ENCODE measurements at places on chromosomes 1 and 21. TPM values are rescaled to one million over a fixed set of nuclear protein-coding genes. Genes with fewer than 3 reads are reported as not detected.

- no peak for DNase-seq
- no peak overlapping the region for H3K27ac ChIP-seq
- no peak overlapping the region for H3K4me3 ChIP-seq
- peaks cover 9% of the 10 kb centered on the region for H3K27me3 ChIP-seq
Observed at GRCh38 chr1:25204797-25205480, 27.4 kb downstream of the SYF2 start.

DNA sequence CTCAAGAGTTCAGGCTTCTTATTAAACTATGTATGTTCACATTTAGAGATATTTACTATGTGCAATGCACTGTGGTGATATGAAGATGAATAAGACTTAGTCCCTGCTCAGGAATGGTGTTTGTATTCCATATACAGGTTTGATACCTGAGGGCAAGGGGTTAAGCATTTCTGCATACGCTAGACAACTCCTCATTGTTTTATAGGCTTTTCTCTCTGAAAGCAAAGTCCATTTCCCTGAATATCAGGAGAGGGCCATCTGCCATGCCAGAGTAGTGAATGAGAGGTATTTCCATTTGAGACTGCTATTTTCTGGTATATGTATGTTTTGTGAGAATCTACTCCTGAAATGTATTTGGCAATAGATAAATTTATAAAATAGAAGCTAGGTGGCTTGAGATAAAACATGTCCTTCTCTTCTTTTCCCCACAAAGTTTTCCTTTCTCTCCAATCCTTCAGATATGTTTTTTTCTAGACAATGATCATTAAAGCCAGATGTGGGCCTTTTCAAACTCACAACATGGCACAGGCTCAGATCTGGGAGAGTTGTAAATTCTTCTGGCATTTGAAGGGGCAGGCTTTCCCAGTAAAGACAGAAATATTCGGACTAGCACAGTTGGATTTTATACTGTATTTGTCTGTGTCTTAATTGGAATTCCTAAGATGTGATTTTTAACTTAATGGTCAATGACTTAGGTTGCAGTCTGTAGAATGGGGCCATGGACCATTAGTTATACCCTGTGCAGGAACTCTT, 73.3 kb upstream of the WDR26 start:
- H3K4me1 ChIP-seq = peaks cover 10% of the 10 kb centered on the region
- no peak overlapping the region for H3K4me3 ChIP-seq
- no peak overlapping the region for H3K27ac ChIP-seq

DNA sequence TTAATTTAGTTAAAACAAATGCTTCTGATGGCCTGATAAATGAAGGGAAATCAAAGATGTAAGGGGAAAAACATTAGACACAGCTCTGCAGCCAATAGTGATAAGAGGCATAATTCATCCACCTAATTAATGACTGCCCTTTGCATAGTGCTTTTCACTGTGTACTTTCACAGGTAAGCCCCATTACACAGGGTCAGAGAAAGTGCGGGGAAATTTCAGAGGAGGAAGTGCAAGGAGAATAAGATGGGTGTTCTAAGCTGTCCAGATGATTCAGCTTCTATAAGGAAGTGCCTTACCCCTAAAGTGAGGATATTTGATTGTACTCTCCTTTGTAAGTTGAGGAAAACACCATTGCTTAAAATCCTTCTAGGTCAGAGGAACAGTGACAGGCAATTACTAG, 88.0 kb downstream of the NR5A2 start:
- no peaks in the 10 kb centered on the region for H3K27me3 ChIP-seq
- no peak for DNase-seq
- peaks cover 20% of the 10 kb centered on the region for H3K4me1 ChIP-seq

DNA sequence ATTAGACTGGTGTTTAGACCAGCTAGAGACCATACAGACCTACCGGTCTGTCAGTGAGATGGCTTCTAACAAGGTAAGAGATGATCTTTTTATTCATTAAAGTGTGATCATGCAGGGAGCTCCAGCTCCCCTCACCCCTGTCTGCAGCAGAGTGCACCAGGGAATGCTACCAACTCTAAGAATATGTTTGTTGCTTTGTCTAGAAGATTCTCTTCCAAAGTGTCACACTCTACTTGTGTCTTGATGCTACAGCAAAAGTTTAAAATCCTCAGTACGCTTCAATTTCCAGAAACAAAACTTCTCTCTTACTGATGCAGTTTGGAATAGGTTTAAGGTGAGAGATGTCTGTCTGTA, 201.4 kb upstream of the SGIP1 start:
- no peaks in the 10 kb centered on the region for H3K36me3 ChIP-seq
- H3K4me1 ChIP-seq = peaks cover 13% of the 10 kb centered on the region
- no peak for DNase-seq
- no peak overlapping the region for H3K27ac ChIP-seq
- peaks cover 54% of the 10 kb centered on the region for H3K27me3 ChIP-seq

DNA sequence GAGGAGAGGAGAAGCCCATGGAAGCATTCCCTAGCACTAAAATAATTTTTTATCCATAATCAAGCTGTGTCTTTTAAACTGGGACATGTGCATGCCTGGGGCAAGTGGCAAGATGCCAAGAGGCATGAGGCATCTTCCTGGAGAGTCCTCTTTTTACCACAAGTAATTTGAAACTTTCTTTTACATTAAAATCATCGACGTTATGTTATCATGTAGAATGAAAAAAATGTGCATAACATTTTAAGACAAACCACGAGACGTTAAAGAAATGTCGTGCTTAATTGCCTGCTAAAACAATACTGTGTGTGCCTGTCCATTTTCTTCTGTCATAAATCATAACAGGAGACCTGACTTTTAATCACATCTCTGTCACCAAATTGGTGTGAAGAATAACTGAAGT, 1.5 kb downstream of the STYXL2 start:
- H3K27ac ChIP-seq = no peak overlapping the region
- no peaks in the 10 kb centered on the region for H3K27me3 ChIP-seq
- no peak overlapping the region for H3K4me3 ChIP-seq

- no peak overlapping the region for H3K4me3 ChIP-seq
- peaks cover 4% of the 10 kb centered on the region for H3K36me3 ChIP-seq
- H3K27me3 ChIP-seq = no peaks in the 10 kb centered on the region
- peaks cover 12% of the 10 kb centered on the region for H3K4me1 ChIP-seq
Observed at GRCh38 chr1:87370544-87370943, 41.9 kb downstream of the LMO4 start.

DNA sequence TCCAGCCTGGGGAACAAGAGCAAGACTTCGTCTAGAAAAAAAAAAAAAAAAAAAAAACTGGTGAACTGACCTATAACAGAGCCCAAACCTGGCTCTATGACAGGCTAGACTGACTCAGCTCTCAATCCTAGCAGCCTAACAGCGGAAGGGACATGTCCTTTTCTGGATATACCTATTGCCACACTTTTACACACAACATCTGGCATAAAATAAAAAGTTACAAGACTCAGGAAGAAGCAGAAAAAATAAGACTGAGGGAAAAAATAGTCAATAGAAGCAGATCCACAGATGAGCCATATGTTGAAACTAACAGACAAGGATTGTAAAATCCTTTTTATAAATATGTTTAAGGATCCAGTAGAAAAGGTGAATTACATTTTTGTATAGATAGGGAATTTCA, 57.5 kb upstream of the IPO9 start:
- H3K4me1 ChIP-seq = peaks cover 4% of the 10 kb centered on the region
- H3K36me3 ChIP-seq = peaks cover 24% of the 10 kb centered on the region
- H3K4me3 ChIP-seq = no peak overlapping the region
- H3K27ac ChIP-seq = no peak overlapping the region
- DNase-seq = no peak

DNA sequence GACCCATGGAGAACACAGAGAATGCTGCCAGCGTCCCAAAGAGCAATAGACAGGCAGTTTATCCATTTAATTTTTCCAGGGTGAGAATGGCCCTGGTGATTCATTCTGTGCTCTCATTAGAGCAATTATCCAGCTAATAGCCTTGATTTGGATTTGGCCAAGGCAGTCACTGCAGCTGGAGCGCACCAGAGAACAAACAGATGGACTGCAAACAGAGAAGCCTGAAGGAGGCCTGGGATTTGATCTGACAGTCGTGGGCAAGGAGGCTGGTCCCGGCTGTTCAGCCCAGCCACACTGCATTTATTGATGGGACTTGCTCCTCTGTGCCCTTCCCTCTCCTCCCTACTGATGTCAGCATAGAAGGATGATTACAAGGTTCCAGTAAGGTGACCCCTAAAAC, 353.9 kb upstream of the C1orf174 start:
- H3K27ac ChIP-seq = no peak overlapping the region
- no peak overlapping the region for H3K4me3 ChIP-seq
- no peaks in the 10 kb centered on the region for H3K4me1 ChIP-seq
- H3K27me3 ChIP-seq = peaks cover 3% of the 10 kb centered on the region

DNA sequence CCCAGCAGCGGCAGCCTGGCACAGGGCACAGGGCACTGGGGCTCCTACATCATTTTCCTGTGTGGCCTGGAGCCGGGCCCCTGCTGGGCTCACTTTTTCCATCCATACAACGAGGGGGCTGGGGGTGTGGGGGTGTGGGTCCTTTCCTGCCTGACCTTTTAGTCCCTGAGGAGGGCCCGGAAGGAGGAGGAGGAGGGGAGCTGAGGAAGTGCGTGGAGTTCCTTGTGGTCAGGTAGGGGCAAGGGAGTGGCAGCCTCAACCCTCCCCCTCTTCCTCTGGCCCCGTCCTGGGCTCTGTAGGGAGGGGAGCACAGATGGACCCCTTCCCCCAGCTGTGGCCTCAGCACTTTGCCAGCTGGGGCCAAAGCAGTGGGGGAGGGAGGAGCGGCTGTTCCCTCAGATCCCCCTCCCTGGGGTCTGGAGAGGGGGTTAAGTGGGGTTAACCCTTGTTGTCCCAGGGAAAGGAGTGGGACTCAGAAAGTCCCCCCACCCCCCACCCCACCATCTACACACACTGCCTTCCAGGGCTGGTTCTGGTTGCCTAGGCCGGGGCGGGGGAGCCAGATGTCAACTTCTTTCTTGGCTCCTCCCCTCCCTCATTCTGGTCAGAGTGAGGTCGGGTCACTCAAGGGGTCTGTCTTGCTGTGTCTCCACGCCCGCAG, 5.7 kb downstream of the NTRK1 start:
- H3K27ac ChIP-seq = no peak overlapping the region
- H3K4me3 ChIP-seq = no peak overlapping the region
- no peaks in the 10 kb centered on the region for H3K36me3 ChIP-seq
- DNase-seq = no peak
- peaks cover 3% of the 10 kb centered on the region for H3K4me1 ChIP-seq
- peaks cover 89% of the 10 kb centered on the region for H3K27me3 ChIP-seq

GRCh38 chr1:165408518-165408917, 36.4 kb downstream of the RXRG start:
- no peak overlapping the region for H3K27ac ChIP-seq
- DNase-seq = no peak
- H3K4me1 ChIP-seq = no peaks in the 10 kb centered on the region
- peaks cover 30% of the 10 kb centered on the region for H3K27me3 ChIP-seq

- H3K4me1 ChIP-seq = no peaks in the 10 kb centered on the region
- no peak overlapping the region for H3K27ac ChIP-seq
- DNase-seq = no peak
- H3K4me3 ChIP-seq = no peak overlapping the region
- H3K27me3 ChIP-seq = no peaks in the 10 kb centered on the region
Observed at GRCh38 chr1:102529446-102529845, 532.7 kb upstream of the OLFM3 start.

DNA sequence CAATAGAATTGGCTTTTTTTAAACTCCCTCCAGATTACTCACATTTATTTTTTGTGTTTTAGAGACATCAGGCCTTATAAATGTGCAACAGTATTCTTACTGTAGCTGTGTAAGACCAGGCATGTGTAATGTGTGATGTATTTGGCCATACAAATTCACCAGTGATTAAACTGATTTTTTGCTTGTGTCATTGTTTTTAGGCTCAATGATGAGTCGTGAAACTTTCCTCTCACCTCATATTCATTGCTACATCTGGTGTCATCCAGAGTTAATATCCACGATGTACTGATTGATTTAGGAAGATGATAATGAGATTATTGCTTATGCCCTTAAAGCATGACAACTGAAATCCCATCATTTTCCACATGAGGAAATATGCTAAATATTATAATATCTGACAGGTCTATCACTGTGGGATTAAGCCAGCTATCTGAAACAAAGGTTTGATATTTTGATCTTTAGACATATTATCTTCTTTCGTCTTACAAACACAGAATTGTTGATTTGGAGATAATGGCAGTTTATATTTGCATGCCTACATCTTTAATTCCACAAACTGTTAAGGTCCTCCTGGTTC, 487.9 kb downstream of the PTBP2 start:
- H3K36me3 ChIP-seq = no peaks in the 10 kb centered on the region
- no peaks in the 10 kb centered on the region for H3K27me3 ChIP-seq
- H3K27ac ChIP-seq = no peak overlapping the region

DNA sequence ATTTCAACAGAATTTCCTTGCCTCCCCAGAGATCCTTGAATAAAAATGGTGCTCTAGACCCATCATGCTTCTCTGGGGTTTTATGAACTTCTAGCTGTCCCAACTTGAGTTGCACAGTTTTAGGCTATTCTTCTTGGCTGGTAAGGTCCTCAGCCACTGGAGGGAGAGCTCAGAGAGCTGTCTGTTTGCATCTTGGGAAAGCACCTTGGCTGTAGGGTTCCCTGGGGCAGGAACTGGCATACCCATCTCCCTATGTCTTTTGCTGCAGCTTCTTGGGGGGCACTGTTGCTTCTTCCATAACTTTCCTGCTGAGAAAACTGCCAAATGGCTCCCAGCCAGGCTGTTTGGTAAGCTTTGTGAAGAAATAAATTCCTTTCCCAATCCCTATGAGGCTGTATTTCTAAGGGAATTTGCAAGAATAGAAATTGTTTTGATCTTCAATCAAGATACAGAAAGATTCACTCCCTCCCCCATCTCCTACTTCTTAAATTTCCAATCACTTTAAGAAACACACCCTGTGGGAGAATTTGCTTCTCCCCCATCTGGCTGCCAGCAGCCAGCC, 8.2 kb upstream of the FMOD start:
- no peak for DNase-seq
- H3K36me3 ChIP-seq = no peaks in the 10 kb centered on the region
- peaks cover 43% of the 10 kb centered on the region for H3K27me3 ChIP-seq
- no peak overlapping the region for H3K4me3 ChIP-seq
- H3K27ac ChIP-seq = no peak overlapping the region

- H3K4me1 ChIP-seq = no peaks in the 10 kb centered on the region
- no peak for DNase-seq
- peaks cover 37% of the 10 kb centered on the region for H3K27me3 ChIP-seq
Observed at GRCh38 chr1:159877695-159878444, 15.4 kb upstream of the VSIG8 start.

GRCh38 chr21:24023936-24024335, 1583.3 kb downstream of the MRPL39 start:
- no peaks in the 10 kb centered on the region for H3K4me1 ChIP-seq
- no peak for DNase-seq
- H3K4me3 ChIP-seq = no peak overlapping the region
- H3K36me3 ChIP-seq = no peaks in the 10 kb centered on the region
- no peak overlapping the region for H3K27ac ChIP-seq
- no peaks in the 10 kb centered on the region for H3K27me3 ChIP-seq

MEGF6 gene
- 83.8 TPM for total RNA-seq

All from progenitor cell of endocrine pancreas (in vitro differentiated cells).